ENCODE measurements at places on chromosomes 3 and 15. TPM values are rescaled to one million over a fixed set of nuclear protein-coding genes. Genes with fewer than 3 reads are reported as not detected.

Gene FGF7
- 31.4 TPM for total RNA-seq

Gene ROPN1
- total RNA-seq = not detected

DNA sequence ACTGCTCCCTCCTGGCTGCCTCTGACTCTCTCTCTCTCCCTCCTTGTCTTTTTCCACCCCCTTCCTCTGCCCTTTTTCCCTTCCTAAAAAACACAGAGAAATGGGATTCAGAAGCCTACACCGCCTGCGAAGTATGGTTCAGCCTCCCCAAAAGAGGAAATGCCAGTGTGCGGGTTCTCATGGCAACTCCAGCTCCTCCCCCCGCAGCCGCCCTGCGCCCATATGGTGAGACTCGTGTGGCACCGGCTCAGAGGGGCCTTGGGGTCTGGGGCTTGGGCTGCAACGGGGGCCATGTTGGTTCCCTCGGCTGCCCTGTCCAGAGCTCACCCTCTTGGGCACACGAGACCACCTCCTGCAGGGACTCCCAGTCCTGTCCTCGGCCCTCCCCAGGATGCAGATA, 23.6 kb upstream of the LINGO1 start:
- H3K36me3 ChIP-seq = no peaks in the 10 kb centered on the region
- no peaks in the 10 kb centered on the region for H3K27me3 ChIP-seq
- no peak overlapping the region for H3K4me3 ChIP-seq
- no peak overlapping the region for H3K27ac ChIP-seq
- DNase-seq = no peak

- H3K4me1 ChIP-seq = peaks cover 18% of the 10 kb centered on the region
- no peak overlapping the region for H3K4me3 ChIP-seq
Observed at GRCh38 chr3:159760046-159760445, 228.6 kb upstream of the IL12A start.

DNA sequence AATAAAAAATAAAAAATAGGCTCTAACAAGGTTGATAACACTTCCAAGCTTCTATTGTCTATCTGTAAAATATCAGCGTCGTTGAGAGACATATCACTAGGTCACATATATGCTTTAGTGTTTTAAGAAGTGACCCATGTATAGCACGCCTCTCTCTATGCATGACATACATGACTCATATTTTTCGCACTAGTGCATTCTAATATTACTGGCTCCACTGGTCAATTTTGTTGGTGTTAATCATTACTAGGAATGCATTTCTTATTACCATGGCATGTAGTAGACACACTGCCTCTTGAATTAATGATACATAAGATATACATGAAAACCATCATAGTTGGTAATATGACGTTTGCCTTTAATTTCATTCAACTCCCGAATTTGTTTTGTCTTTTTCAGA, 203.1 kb downstream of the CHL1 start:
- no peaks in the 10 kb centered on the region for H3K36me3 ChIP-seq
- no peaks in the 10 kb centered on the region for H3K27me3 ChIP-seq
- no peak for DNase-seq
- H3K27ac ChIP-seq = no peak overlapping the region

DNA sequence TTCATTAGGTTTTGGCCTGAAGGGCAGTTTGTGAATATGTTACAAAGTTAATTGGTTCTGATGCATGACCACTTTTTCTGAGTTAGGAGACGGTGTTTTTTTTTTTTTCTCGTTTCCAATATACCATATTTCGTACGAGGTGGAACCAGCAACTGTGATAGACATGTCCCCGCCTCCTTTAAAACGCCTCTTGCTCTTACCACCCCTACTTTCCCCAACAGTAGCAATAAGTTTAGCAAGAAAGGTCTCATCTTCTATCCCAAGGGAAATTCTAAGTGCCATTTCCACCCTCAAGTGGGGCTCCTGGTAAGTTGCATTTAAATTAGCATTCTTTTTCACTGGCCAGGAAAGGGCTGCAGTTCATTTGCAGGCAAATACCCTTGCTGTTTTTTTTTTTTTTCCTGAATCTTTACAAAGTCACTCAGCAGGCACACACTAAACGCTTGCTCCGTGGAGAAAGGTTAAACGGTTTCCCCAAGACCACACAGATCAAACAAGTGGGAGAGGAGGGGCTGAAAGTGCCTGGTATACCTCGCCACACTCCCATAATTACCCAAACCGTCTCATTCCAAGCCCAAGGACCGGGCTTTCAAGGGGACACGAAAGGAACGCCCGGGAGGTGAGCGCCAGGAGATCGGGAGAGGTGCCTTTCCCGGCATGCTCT, 39.5 kb upstream of the MGA start:
- no peaks in the 10 kb centered on the region for H3K27me3 ChIP-seq
- no peaks in the 10 kb centered on the region for H3K36me3 ChIP-seq
- H3K27ac ChIP-seq = peak overlapping the region; percentile 83
- no peaks in the 10 kb centered on the region for H3K4me1 ChIP-seq
- DNase-seq = no peak
- H3K4me3 ChIP-seq = peak overlapping the region; percentile 77

GRCh38 chr3:85110393-85110792, 151.6 kb downstream of the CADM2 start:
- no peak for DNase-seq
- no peaks in the 10 kb centered on the region for H3K4me1 ChIP-seq
- H3K27me3 ChIP-seq = no peaks in the 10 kb centered on the region
- no peak overlapping the region for H3K27ac ChIP-seq

GRCh38 chr3:110774496-110775265, 296.9 kb upstream of the NECTIN3 start:
- DNase-seq = no peak
- no peak overlapping the region for H3K27ac ChIP-seq
- H3K4me3 ChIP-seq = no peak overlapping the region
- H3K36me3 ChIP-seq = no peaks in the 10 kb centered on the region

- no peak overlapping the region for H3K27ac ChIP-seq
- no peak for DNase-seq
- H3K27me3 ChIP-seq = no peaks in the 10 kb centered on the region
- H3K4me3 ChIP-seq = no peak overlapping the region
- no peaks in the 10 kb centered on the region for H3K4me1 ChIP-seq
Observed at GRCh38 chr3:9826815-9827573, 16.8 kb downstream of the RPUSD3 start.

GRCh38 chr15:100253640-100254039, 88.1 kb downstream of the ADAMTS17 start:
- H3K27ac ChIP-seq = no peak overlapping the region
- no peaks in the 10 kb centered on the region for H3K36me3 ChIP-seq
- H3K4me3 ChIP-seq = no peak overlapping the region
- H3K27me3 ChIP-seq = no peaks in the 10 kb centered on the region
- H3K4me1 ChIP-seq = no peaks in the 10 kb centered on the region

DNA sequence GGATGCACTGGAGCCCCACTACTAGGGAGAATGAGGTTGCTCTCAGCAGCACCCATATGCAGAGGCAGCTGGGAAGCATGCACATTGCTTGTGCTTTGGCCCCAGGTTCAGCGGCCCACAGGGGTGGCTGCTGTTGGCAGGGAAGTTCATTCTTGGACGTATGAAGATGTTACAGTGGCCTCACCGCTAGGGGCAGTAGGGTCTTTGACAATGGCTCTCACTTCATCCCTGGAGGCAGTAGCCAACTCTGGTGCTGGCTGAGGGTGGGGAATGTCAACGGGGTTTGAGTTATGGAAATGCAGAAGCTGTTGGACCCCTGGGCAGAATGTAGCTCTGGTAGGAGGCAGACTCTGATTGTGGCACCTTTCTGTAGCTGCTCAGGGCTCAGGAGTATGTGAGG, 279.9 kb downstream of the SCAPER start:
- no peaks in the 10 kb centered on the region for H3K27me3 ChIP-seq
- H3K4me3 ChIP-seq = no peak overlapping the region
- H3K36me3 ChIP-seq = peaks cover 3% of the 10 kb centered on the region
- no peak for DNase-seq
- no peaks in the 10 kb centered on the region for H3K4me1 ChIP-seq

- peaks cover 12% of the 10 kb centered on the region for H3K36me3 ChIP-seq
- H3K27me3 ChIP-seq = no peaks in the 10 kb centered on the region
- no peak for DNase-seq
- no peak overlapping the region for H3K27ac ChIP-seq
- H3K4me1 ChIP-seq = no peaks in the 10 kb centered on the region
Observed at GRCh38 chr3:64110071-64110470, 86.8 kb upstream of the PSMD6 start.

GRCh38 chr15:98977441-98977840, 30.2 kb downstream of the PGPEP1L start:
- H3K4me3 ChIP-seq = no peak overlapping the region
- no peaks in the 10 kb centered on the region for H3K4me1 ChIP-seq
- H3K36me3 ChIP-seq = no peaks in the 10 kb centered on the region
- DNase-seq = no peak

GRCh38 chr3:195007151-195007550, 263.8 kb downstream of the XXYLT1 start:
- no peak overlapping the region for H3K27ac ChIP-seq
- no peaks in the 10 kb centered on the region for H3K4me1 ChIP-seq
- H3K36me3 ChIP-seq = no peaks in the 10 kb centered on the region
- H3K27me3 ChIP-seq = no peaks in the 10 kb centered on the region
- no peak for DNase-seq

DNA sequence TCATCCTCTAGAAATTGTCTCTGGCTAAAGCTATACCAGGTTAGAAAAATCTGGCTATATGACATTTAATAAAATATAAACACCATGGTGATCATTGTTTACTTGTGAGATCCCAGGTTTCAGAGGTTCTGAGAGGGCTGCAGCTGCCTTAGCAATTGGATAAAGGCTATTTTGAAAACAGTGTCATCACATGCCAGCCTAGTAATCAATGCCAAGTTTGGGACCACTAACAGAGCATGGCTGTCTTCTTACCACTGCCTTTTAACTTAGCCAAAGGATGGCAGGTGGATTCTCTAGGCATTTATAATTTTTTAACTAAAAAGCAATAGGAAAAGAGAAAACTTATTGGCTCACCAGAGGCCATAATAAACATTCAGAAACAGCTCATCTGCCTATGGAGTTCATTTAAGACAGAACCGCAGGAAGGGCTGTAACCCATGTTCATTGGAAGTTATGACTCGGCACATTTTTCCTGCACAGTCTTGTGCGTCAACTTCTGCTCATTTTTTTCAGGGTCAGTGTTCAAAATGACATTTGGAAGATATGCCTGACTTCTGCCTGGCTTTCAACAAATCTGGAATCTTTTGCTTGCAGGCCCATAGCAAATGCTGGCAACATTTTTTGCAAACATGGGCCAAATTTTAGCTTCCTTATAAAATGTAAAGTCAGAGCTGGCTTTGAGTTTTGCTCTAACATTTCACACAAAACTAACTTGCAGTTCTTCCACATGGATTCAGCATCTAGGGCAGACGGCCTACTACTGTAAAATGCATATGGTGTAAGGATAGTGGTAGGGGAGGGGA, 476.0 kb upstream of the TBL1XR1 start:
- DNase-seq = no peak
- no peaks in the 10 kb centered on the region for H3K36me3 ChIP-seq
- no peaks in the 10 kb centered on the region for H3K27me3 ChIP-seq

- no peak overlapping the region for H3K4me3 ChIP-seq
- H3K4me1 ChIP-seq = no peaks in the 10 kb centered on the region
- no peaks in the 10 kb centered on the region for H3K27me3 ChIP-seq
- no peak overlapping the region for H3K27ac ChIP-seq
- H3K36me3 ChIP-seq = no peaks in the 10 kb centered on the region
Observed at GRCh38 chr3:147744967-147745366, 335.8 kb downstream of the ZIC1 start.

DNA sequence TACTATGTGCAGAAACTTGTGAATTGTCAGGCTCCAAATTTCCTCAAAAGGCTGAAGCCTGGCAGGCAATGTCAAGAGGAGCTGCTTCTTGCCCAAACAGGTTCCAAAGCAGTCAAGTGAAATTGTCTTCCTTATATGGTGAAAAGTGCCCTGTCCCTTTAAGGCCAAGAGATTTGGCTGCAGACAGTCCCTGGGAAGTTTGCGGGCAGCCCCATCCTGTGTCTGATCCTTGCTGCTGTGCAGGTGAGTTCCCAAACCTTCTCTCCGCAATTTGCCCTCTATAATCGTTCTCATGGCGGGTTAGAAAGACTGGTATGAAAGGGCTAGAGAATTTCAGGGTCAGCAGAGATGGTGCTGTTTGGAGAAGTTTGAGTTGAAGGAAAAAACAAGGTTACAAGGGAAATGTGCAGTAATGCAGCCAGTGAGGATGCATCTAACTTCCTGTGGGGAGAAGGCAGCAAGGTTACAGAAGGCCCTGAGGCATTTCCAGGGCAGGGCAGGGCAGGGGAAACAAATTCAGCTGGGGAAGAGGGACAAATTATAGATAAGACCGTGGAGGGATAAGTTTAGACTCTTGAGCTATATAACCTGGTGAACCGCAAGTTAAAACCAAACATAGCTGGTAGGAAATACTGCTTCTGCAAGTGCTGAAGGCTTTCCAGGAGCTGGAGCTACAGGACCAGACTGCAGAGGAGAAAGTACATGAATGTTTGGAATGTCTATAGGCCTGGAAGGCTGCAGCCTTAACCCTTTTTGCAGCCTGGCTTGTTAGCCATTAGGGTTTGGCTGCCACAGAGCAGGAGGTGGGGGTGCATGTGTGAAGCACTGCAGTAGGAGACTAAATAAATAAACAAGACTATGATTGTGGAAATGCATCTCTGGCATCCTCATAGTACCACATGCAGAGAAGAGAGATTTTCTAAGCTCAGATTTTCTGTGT, 256.2 kb upstream of the IL12A start:
- DNase-seq = no peak
- H3K4me3 ChIP-seq = peak overlapping the region; percentile 39
- H3K27me3 ChIP-seq = no peaks in the 10 kb centered on the region
- no peaks in the 10 kb centered on the region for H3K4me1 ChIP-seq
- no peaks in the 10 kb centered on the region for H3K36me3 ChIP-seq

DNA sequence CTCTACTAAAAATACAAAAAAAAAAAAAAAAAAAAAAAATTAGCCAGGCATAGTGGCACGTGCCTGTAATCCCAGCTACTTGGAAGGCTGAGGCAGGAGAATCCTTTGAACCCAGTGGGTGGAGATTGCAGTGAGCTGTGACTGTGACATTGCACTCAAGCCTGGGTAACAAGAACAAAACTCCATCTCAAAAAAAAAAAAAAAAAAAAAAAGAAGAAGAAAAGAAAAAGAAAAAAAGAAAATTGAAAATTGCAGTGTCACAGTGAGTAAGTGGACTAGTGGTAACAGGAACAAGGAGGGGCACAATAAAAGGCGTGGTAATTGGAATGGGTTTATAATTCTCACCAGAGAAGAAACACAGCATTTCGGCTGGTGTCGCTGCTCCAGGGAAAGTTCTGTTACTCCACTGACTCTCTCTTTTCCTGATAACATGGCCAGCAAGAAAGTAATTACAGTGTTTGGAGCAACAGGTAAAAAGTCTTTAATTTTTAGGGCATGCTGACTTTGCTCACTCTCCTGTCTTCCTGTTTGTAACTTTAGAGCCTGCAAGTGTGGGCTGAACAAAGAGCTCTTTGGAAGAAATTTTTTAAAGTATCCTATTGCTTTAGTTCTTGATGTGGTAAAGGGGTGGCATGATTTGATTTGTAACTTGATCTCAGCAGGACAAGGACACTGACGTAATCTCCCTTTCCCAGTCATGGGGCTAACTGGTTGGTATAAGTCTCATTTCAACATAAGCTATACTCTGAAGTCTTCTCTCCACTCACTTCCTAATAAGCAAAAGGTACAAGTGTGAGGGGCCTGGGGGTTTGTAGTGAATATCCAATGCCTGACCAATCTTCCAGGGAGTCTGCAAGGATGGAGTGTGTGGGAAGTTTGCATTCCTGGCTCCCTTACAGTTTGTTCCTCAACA, 22.1 kb upstream of the TRA2B start:
- no peaks in the 10 kb centered on the region for H3K4me1 ChIP-seq
- peak overlapping the region; percentile 57 for H3K27ac ChIP-seq
- DNase-seq = no peak
- H3K36me3 ChIP-seq = no peaks in the 10 kb centered on the region
- no peak overlapping the region for H3K4me3 ChIP-seq
- no peaks in the 10 kb centered on the region for H3K27me3 ChIP-seq

All from ascending aorta (tissue), 2 donors.